Stimulated activated CD8-positive, alpha-beta memory T cell treated with anti-CD3 and anti-CD28 coated beads, Interleukin-7, amount 100 ng/mL, for 4 hours (primary cell): ENCODE measurements at places on chromosomes 12 and 14.

- DNase-seq = no peak
Observed at GRCh38 chr14:99735189-99736135, 51.4 kb downstream of the CYP46A1 start.

DNA sequence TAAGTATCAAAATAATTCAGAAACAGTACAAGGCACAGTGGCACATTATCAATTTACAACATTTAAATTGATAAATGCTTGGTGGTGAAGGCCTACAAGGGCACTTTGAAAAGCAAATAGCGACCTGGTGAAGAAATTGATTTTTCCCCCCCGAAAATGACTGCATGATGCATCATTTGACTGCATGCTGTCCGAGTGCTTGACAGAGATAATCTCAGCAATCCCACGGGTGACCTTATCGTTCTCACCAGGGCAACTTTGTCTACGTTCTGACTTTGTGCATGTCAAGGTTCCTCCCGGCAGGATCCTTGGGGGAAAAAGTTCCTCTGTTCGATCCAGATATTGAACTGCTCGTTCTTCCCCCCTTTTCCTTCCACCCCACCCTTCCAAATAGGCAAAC lies 384.8 kb downstream of the EGLN3 start:
- no peak for DNase-seq

DNA sequence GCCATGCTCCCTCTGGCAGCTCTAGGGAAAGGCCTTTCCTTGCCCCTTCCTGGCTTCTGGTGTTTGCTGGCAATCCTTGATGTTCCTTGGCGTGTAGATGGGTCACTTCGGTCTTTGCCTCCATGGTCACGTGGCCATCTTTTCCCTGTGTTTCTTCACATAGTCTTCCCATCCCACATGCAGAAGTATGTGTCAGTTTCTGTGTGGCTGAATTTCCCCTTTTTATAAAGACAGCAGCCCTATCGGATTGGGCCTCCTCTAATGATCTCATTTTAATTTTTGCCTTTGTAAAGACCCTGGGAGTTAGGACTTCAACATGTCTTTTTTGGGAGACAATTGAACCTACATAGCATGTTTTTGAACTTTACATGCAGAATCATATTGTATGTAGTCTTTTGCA lies 107.2 kb upstream of the FGD4 start:
- DNase-seq = no peak

GRCh38 chr12:89166525-89166934 lies 185.8 kb downstream of the DUSP6 start:
- DNase-seq = no peak

- no peak for DNase-seq
Observed at GRCh38 chr14:101991352-101991751, 27.0 kb downstream of the DYNC1H1 start.

DNA sequence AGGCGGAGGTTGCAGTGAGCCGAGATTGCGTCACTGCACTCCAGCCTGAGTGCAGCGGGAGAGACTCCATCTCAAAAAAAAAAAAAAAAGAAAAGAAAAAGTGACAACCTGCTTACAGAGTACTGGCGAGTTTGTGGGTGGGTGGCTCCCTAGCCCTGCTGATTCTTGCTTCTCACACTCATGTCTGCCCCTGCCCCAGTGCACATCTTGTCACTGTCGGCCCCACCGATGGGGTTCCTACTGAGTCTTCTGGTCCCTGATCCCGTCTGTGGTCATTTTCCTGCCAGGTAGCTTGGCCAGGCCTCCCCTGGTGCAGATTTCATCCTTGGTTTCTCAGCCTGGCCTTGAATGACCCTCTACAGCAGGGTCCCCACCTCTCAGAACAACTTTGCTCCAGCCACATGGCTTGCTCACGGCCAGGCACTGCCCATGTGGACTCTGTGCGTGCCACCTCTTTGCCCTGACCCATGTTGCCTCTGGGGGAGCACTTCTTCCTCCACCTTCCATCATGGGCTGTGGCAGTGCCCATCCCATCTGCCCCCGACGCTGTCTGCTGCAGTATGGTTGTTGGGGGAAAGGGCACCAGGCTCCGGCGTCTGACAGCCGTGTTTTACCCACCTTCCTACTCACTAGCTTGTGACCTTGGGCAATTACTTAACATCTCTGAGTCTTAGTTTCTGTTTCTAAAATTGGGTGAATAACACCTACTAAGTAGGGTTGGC lies 2.1 kb upstream of the PTPN6 start:
- no peak for DNase-seq

GRCh38 chr12:58995666-58996363 lies 75.5 kb upstream of the LRIG3 start:
- DNase-seq = no peak

- DNase-seq = no peak
Observed at GRCh38 chr12:49505672-49506071, 33.2 kb upstream of the KCNH3 start.
